ENCODE measurements at places on chromosomes 1 and 21. TPM values are rescaled to one million over a fixed set of nuclear protein-coding genes. Genes with fewer than 3 reads are reported as not detected.

ZNF648 gene
- not detected for total RNA-seq

SH2D5 gene
- total RNA-seq: 51.6 TPM

BCL2L15 gene
- under 0.01 TPM for total RNA-seq

KCNH1 gene
- total RNA-seq: not detected

OR2AK2 gene
- total RNA-seq: not detected

RCSD1 gene
- under 0.01 TPM for total RNA-seq

CRP gene
- total RNA-seq: not detected

CHD5 gene
- total RNA-seq: 0.07 TPM

CFHR2 gene
- total RNA-seq: not detected

MT1HL1 gene
- total RNA-seq: not detected

CYP4Z1 gene
- 0.07 TPM for total RNA-seq

S100A7A gene
- total RNA-seq: under 0.01 TPM

Measured in nasal cavity respiratory epithelium epithelial cell of viscerocranial mucosa (primary cell).